Activated T-helper 1 cell treated with anti-CD3 and anti-CD28 coated beads, Interleukin-2, amount 50 U/mL, for 16 hours (primary cell): ENCODE measurements at places on chromosomes 1 and 21.

GRCh38 chr1:10541286-10541685, 66.5 kb downstream of the PEX14 start:
- DNase-seq, result no peak

DNA sequence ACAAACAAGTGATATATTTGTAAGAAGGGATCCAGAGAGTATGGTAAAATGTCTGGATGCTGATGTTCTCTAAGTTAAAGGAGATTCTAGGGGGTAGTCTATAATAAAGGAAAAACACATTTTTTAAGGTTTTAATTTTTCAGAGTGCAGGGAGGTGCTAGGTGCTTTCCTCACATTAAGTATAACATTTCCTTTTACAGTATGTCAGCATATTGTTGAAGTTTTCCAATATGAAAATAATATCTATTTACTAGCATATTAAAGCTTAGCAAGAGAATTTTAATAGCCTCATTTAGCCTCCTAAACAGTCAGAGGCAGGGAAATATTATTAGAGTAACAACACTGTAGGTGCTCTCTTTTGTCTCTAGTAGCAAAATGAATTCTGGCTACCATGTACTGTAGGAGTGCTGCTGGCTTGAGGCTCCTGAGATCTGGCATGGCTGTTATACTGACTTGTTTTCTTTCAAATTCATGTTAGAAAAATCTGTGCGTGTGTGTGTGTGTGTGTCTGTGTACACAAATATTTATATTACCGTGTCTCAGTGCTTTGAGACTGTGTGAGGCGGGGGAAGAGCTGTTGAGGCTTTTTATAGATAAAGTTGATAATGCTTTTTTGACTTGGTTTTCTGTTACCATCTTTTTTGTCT, 71.0 kb downstream of the POU2F1 start:
- no peak for DNase-seq

DNA sequence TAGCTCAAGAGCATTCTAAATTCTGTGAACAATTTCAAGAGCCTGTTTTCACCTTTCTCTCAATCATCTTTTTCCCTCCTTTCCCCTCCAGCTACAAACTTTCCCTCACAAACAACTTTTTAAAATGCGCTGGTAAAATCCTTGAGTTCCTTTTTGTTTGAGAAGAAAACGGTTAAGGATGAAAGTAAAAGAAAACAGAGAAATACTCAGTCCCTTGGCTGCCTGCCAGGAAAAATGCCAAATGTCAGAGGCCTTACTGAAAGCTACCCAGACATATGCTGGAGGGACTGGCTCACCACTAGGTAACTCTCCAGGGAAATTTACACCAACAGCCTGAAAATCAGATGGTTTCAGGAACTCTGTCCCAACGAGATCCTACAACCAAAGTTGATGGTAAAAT, 11.0 kb upstream of the SERBP1 start:
- DNase-seq, result no peak

DNA sequence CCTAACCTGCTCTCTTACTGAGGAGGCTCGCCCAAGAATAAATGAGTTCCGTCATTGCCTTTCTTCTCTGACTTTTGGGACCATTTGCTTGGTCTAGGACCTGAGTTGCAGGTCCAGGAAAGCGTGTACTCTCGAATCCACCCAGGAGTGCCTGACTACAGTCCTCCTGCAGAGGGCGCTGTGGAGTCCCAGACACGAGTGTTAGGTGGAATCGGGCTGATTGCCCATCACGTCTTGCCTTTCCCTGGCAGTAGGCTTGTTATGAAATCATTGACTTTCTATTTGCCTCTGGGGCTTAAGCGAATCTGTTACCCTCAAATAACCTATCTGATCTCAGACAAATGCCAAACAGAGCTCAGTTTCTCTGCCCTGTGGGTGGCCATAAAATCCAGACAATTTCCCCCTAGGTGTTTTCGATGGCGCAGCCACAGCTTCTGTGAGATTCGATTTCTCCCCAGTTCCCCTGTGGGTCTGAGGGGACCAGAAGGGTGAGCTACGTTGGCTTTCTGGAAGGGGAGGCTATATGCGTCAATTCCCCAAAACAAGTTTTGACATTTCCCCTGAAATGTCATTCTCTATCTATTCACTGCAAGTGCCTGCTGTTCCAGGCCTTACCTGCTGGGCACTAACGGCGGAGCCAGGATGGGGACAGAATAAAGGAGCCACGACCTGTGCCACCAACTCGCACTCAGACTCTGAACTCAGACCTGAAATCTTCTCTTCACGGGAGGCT, at the start of gene IL20:
Gene IL20 (plus strand): TSS at position 685 of the 733 bp plus-strand sequence. CDS start 230 bp downstream, outside the sequence.
- peak; percentile 72 for DNase-seq

- DNase-seq, result no peak
These were observed 841.1 kb upstream of the TMPRSS15 start for GRCh38 chr21:19244502-19245187.

DNA sequence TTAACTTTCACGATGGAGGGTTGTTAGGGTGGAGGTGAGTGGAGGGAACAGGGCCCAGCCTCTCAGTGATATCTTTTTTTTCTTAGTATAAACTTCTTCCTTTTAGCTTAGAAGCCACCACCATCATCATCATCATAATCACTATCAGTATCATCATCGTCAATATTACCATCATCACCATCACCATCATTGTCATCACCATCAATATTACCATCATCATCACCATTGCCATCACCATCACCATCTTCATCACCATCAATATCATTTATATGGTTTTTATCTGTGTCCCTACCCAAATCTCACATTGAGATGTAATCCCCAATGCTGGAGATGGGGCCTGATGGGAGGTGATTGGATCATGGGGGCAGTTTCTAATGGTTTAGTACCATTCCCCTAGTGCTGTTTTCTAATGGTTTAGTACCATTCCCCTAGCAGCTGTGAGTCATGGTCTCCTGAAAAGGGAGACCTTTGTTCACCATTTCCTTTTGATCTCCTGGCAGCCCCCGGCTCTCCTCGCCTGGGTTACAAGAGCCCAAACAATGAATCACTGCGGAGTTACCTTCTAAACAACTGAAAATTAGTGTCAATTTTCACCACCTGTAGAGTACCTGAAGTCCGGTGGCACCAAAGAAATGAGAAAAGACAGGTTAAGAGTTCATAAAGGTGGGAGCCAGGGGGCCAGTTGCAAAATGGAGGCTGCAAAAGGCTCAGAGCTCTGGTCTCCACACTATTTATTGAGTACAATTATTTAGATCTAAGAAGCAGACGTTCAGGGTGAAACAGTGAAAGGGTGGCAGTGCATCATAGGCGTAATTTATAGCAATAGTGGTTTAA, 3.1 kb upstream of the PLA2G2E start:
- no peak for DNase-seq

- no peak for DNase-seq
These were observed 2.1 kb upstream of the TFF3 start for GRCh38 chr21:42317341-42317741.

- DNase-seq, result no peak
These were observed 63.6 kb downstream of the RHBG start for GRCh38 chr1:156432669-156433018.

DNA sequence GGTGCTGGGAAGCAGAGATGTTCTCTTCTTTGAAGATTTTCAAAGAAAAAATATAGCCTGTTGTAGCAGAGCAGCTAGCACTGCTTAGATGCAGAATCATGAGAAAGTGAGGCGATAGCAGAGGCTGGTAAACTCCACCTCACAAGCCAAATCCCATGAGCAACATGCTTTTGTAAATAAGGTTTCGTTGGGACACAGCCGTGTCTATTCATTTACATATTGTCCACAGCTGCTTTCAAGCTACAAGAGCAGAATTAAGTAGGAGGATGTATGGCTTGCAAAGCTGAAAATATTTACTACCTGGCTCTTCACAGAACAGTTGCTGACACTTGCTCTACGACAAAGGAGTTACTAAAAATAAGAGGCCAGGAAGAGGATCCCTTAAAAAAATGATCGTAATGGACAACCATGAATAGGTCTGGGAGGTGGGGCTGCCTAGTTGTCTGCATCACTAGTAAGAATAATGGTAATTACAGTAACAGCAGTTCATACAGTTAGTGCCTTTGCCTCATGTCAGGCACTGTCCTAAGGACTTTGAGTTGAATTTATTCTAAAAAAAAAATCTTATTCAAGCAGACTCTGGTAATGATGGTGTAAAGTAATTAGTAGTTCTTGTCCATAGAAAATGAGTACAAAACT, 622.0 kb downstream of the KIF26B start:
- no peak for DNase-seq

DNA sequence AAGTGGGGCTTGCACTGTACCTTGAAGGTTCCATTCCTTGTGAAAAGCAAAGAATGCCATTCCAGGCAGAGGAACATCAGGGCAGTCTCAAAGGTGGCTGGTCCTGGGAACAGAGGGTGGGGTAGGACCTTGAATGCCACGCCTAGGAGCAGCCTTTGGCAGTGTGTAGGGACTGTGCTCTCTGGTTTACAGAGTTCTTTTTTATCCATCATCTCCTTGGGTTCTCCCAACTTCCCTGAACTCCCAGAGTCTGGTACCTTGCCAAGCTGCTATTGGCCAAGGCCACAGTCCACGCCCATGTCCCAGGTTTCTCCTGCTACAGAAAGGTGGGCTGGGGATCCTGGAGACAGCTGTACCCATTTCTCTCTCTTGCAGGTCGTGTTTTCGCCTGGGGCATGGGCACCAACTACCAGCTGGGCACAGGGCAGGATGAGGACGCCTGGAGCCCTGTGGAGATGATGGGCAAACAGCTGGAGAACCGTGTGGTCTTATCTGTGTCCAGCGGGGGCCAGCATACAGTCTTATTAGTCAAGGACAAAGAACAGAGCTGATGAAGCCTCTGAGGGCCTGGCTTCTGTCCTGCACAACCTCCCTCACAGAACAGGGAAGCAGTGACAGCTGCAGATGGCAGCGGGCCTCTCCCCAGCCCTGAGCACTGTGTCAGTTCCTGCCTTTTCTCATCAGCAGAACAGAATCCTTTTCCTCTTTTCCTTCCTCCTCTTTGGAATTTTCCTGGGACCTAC, 15.3 kb upstream of the TRNAU1AP start:
- no peak for DNase-seq

DNA sequence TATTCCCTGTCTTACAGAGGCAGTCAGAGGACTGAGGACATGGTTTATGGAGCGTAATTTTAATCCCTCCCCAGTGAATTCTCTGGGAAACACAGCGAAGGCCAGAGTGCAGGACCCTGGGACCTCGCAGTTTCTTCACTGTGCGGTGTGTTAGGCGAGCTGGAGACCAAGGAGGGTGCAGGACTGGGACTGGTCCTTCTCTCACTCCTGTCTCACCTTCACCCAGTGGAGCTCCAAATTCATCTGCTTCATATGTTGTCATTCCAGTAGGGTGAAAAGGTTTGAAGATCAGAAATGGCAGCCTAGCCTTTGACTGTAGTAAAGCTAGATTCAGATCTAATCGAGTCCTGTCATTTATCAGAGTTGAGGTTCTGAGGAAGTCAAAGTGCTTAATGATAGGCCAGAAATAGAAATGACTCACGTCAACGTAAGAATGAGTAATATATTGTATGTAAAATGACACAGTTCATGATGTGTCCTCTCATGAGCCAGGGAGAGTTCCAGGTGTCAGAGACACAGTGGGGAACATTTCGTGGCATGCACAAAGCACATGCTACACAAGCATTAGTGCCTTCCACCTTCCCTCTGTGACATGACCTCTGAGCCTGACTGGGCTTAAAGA, 647.5 kb downstream of the SMYD3 start:
- DNase-seq, result no peak

GRCh38 chr1:169047074-169047473, 59.4 kb upstream of the ATP1B1 start:
- no peak for DNase-seq

GRCh38 chr1:119115311-119115710, 25.1 kb downstream of the WARS2 start:
- no peak for DNase-seq

DNA sequence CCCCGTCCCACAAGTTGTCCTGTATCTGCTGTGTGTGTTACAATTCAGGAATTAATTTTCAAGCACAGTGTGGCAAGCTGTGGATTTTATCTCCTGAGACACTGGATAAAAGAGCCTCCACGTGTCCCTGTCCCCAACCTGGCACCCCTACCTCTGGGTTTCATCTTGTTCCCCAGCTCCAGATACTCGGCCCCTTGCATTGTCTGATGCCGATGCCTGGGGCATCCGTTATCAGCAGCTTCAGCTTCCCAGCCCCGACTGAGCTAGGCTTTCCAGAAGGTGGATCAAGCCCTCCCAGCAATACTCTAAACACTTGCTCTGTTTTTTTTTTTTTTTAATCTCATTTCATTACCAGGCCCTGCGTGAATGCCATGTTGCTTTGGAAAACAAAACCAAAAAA, 159.4 kb downstream of the PLXNA2 start:
- no peak for DNase-seq

DNA sequence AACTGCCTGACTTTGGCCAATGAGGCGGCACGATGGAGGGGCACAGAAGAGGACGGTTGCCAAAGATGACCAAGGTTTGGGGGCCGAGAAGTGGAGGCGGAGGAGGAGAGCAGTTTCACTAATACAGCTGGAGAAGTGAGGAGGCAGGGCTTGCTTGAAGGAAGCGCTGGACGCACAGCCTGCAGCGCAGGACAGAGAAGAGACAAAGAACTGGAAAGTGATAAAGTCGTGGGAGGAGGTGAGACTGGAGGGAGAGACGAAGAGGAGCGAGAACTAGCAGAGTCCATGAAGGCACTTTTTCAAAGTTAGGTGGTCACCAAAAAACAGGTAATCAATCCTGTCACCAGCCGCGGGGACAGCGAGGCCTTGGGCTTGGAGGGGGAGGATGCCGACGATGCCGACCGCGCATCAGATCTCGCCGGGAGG, 771 bp downstream of the PACC1 start:
- no peak for DNase-seq

DNA sequence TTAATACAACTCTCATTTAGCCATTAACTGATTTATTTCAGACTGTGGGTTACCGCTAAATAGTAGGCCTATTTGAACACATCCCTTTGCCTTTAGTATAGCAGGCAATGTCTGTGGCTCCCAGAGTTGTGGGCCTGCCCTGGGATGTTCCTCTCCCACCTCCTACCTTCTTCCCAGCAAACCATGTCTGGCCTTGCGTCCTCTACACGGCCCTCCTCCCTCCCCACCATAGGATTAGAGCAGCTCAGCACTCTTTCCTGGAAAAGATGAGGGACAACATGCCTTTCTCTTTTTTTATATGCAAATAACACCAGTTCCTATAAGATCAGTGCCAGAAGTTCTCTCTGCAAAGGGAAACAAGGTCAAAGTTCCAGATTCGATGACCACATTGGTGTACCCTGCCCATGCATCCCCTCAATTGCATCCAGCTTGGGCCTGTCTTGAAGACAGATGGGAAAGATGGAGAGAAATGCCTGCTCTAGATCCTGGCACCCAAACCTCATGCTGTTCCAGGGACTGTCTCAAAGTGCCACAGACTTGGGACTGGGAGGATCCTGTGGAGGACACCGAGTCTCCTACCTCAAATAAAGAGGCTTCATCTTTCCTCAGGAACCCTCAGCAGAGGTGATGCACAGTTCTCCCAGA, 57.2 kb downstream of the CD46 start:
- DNase-seq, result no peak

GRCh38 chr1:89191314-89191713, 7.4 kb downstream of the GBP4 start:
- DNase-seq, result no peak

- no peak for DNase-seq
These were observed 36.7 kb downstream of the ADAM30 start for GRCh38 chr1:119859647-119860046.

- DNase-seq, result no peak
These were observed 78.2 kb upstream of the SLC44A3 start for GRCh38 chr1:94741996-94742395.
